ENCODE measurements at places on chromosomes 7 and 10.

- no peak for DNase-seq
These were observed 10.0 kb downstream of the CPED1 start for GRCh38 chr7:120998520-120998919.

DNA sequence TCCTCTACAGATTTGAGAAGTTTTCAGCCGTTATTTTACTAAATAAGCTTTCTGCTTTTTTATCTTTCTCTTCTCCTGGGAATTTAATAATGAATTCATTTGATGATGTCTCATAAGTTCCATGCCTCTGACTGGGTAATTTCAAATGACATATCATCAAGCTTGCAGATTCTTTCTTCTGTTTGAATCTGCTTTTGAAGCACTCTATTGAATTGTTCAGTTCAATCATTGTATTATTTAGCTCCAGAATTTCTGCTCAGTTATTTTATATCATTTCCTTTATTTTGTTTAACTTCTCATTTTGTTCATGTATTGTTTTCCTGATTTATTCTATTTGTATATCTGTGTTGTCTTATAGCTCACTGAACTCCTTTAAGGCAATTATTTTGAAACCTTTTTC lies 196.9 kb upstream of the CNTNAP2 start:
- no peak for DNase-seq

DNA sequence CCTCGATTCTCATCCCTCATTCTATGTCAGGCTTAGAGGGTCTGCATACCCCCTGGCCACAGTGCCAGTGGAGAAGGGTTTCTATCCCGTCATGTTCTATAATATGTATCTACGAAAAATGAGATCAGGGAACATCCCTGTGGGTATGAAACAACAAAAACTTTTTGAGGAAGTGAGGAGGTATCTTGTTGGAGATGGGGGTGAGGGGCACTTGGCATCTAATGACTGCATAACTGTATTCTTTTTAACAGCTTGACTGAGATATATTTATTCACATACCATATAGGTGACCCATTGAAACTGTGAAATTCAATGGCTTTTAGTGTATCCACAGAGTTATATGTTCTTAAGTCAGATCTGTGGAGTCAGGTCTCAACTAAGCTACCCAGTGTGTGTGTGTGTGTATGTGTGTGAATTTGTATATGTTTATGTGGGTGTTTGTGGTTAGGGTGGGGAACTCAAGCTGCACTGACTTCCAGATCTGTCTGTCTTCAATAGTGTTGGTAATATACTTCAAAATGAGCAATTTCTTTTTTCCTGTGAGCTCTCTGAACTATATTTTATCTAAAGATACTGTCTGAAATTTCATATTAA lies 528.9 kb downstream of the CNTNAP2 start:
- no peak for DNase-seq

DNA sequence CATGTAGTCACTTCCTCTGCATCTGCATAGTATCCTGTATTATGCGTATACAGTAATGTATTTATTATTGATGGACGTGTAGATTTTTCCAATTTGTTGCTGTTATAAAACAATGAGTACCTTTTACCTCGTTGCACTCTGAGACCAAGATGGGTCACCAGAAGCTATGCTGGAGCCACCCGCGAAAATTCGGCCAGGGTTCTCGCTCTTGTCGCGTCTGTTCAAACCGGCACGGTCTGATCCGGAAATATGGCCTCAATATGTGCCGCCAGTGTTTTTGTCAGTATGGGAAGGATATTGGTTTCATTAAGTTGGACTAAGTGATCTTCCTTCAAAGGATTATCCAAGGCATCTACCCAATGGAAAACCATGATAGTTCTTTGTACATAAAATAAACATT lies 1.0 kb downstream of the PSMC2 start:
- no peak for DNase-seq

DNA sequence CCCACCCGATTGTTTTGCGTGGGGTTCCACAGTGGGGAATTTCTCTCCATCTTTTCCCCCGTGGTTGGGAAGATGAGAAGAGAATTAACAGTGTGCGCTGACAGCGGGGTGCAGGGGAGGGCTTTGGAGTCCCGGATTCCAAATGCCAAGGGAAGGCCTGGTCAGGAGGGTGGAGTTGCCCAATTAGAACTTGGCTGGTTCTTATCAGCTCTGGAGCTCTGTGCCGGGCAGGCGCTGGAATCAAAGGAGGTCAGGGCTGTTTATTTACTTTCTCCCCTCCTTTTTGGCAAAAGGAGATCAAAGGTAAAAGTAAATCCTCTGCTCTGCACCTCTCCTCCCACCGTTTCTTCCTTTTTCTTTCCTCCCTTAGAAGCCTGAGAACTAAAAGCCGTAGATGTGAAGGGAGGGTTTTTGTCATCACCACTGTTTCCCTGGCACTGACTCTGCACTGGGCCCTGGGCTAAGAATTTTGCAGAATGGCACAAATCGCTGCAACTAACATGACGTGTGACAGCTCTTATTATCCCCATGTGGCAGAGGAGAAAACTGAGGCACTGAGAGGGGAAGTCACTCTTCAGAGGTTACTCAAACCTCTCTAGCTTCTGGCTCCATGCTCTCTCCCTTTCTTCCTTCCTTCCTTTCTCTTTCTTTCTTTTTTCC lies 95.2 kb upstream of the ZNF716 start:
- no peak for DNase-seq

GRCh38 chr10:97781618-97782331 lies 10.0 kb upstream of the SFRP5 start:
- DNase-seq, result no peak

- DNase-seq, result no peak
These were observed 28.0 kb downstream of the LMTK2 start for GRCh38 chr7:98134420-98135228.

DNA sequence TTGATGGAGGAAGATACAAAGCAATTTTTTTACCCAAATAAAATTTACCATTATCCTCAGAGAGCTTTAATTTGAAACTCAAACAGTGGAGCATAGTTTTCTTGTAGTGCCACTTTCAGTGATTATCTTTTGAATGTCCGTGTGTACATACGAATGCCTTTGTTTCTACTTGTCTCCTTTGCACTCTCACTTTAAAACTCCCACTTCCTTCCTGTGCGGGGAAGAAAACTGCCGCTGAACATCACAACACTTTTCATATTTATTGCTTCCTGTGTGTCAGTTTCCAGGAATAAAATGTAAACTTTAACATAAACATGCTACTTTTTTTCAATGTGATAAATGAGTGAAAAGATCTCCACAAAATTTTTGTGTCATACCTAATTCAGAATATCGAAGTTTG lies 102.4 kb downstream of the SEMA3A start:
- no peak for DNase-seq
